ENCODE measurements at places on chromosomes 16 and 17.
A peak's percentile ranks its signal among the peaks of the same experiment; 100 is the strongest.

DNA sequence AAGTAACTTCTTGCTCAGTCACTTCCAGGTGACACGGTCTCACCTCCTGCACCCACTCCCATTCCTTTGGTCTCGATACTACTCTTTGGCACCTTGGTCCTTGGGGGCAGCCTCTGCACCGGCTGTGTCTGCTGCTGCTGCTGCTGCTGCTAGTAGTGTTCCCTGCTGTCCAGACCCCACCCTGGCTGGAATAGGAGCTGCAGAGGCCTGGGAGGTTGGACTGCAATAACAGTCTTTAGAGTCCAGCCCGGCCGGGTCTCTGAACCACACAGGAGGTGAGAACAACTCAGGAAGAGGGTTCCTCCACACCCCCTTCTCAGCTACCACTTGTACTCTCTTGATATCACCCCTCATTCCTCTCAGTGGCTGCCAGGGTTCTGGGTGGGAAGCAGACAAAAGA is 231.1 kb upstream of the NLRP1 start:
- no peak for DNase-seq

DNA sequence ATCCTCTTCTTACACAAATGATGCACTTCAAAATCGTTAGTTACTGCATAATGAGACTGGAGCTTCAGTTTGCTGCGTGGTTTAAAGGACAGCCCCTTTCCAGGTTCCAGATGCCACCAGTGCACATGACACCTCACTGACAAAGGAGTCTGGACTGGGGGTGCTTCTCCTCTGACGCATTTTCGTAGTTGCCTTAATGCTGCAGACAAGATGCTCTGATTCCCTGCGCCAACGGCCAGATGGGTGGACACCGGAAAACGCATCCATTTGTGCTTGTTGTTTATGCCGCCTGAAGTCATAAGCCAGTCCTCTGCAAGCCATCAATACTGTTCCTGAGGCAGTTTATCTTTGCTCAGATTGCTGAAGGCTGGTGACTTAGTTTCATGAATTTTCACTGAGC is 16.0 kb downstream of the FBXO31 start:
- no peak for DNase-seq

DNA sequence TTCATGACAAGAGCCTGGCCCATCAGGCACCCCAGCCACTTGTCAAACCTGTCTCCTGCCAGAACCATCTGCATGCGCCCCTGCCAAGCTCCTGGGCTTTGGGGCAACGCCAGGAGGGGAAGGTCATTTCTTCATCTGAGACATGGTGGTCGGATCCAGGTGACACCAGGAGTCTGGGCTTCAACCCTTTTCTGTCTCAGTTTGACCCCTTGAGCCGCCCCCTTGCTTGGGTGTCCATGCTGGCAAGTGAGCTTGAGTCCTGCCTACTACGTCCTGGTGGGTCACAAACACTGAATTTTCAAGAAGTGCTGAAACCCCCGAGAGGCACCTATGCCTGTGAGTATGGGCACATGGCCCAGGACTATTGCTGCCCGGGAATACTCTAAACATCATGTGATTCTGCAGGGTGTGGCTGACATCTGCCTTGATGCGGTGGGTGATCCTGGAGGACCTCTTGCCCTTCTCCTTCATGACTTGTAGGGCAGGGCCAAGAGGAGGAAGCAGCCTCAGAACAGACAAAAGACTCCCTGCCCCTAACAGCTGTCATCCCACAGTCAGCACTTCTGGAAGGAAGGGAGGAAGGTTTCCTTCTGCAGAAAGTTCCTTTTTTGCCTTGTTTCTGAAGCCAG is 43.4 kb downstream of the TNFRSF13B start:
- no peak for DNase-seq

GRCh38 chr16:67504031-67505021 is 21.0 kb upstream of the AGRP start:
- DNase-seq = no peak

DNA sequence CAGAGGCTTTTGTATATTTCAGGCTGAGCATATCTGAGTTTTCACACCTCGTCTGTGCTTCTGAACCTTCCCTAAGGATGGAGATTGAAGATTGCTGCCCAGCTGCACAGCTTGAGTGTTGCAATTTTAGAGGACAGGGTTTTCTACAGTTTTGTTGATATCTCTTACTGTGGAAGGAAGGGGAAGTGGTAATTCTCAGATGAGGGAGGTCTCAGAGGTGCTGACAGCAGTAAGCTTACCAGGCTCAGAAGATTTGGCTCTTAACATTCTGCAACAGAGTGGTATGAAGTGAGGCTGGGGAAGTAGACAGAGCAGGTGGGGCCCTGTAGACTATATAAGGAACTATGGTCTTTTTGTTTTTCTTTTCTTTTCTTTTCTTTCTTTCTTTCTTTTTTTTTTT is 45.8 kb upstream of the ARHGAP17 start:
- no peak for DNase-seq

DNA sequence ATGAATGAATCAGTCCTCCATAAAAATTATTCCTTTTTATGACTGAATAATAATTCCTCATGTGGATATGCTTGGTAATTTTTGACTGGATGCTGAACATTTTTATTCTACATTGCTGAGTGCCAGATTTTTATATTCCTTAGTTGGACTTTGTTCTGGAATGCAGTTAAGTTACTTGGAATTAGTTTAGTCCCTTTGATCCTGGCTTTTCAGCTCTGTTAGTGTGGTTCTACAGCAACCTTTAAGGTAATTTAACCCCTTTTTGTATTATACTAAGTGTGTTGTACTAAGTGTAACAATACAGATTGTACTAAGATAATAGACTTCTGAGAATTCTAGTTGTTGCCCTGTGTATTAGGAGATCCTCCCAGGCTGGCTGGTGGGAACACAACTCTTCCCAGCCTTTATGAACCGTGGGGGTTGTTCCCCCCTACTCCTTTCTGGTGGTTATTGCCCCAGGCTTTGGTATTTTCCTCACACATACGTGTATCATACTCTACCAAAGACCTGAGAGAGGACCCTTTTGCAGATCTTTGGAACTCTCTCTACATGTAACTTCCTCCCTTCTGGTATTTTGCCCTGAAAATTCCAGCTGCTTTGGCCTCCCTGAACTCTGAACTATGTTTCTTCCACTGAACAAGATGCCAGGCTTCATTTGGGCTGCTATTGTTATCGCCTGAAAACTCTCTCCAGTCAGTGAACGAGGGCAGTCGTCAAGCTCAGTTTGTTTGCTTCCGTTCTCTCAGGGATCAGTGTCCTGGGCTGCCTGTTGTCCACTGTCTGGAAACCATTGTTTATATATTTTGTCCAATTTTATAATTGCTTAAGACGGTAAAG is 30.5 kb downstream of the TANGO6 start:
- no peak for DNase-seq

GRCh38 chr16:78566397-78567073 is 467.1 kb downstream of the WWOX start:
- no peak for DNase-seq

- no peak for DNase-seq
These were observed 36.6 kb upstream of the NACA2 start for GRCh38 chr17:61627658-61628057.

DNA sequence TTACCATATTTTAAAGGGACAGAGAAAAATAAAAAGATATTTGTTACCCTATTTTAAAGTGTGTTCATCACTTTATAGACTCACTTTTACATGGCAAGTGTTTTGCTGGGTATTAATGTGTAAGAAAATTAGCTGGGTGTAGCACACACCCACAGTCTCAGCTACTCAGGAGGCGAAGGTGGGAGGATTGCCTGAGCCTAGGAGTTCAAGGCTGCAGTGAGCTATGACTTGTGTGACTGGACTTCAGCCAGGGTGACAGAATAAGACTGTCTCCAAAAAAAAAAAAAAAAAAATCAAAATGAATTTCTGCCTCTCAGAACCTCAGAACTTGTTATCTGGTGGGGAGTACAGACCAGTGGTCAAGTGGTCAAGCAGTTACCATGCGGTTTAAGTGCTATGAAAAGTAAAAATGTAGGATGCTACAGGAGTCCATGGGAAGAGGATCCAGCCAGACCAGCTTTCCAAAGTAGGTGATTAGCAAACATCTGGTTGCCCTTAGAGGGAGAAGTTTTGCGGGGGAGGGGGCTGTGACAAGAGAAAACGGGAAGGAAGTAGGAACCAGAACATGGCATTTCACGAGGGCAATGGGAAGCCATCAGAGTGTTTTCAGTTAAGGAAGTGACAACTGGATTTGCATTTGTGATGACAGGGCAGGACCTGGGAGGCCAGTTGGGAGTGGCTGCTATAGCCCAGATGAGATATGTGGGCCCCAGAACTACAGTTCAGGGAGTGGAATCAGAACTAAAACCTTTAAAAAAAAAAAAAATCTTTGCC is 13.9 kb downstream of the CNEP1R1 start:
- peak; percentile 86 for DNase-seq

DNA sequence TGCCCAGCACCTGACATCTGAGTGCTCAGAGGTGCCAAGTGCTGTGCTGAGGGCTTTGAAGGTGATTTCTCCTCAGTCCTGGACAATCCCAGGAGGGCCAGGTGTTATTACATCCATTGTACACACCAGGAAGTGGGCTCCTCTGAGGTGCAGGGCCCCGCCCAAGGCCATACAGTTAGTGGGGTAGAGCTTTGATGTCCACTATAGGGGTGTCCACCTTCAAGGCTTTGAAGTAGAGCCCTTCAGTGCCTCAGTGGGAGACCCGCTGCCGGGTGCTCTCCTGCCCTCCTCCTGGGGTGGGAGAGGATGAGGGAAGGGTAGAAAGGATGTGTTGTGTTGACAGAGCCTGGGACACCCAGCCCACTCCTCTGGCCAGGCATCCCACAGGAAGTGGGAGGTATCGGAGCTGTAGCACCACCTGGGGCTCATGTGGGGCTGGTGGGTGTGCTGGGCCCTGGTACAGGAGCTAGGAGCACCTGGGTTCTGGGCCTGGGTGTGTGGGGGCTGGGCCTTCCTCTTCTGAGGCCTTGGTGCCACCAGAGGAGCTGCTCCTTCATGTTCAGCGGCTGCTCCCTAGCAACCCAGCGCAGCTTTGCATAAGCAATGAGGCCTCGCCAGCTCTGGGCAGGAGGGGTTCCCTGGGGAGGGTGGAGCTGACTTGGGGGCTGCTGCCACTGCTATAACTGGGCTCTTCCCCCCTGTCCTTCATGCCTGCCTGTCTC is 7.4 kb downstream of the LASP1 start:
- no peak for DNase-seq

DNA sequence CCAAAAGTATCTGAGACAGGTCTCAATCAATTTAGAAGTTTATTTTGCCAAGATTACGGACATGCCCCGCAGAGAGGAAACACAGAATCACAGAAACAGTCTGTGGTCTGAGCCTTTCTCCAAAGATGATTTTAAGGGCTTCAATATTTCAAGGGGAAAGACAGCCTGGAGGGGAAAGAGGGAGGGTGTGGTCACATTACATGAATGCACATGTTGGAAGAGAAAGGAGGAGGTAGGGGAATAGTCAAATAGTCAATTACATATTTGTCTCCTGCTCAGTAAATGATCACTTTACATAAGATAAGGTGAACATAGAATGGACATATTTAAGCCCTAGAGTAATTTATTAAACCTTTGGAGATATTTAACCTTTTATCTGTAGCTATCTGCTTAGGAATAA is 12.3 kb downstream of the UNC45B start:
- no peak for DNase-seq

GRCh38 chr16:60510941-60511340 is 1525.3 kb downstream of the CDH8 start:
- DNase-seq = no peak

- no peak for DNase-seq
These were observed 13.5 kb upstream of the DNAI2 start for GRCh38 chr17:74260525-74260850.

DNA sequence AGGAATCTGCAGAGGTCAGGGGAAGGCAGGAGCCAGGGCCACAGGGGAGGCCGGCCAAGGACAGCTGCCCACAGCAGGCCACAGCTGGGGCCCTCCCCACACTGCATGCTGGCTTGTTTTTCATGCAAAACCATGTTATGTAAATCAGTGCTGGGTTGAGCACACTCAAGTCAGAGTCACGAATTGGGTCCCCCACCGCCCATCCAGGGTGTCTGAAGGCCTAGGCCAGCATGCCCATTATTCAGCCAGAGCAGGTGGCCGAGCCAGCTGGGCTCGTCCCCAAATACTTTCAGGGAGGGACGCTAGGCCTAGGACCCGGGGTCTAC is 51.2 kb upstream of the TOB1 start:
- no peak for DNase-seq

Measured in pons (tissue), 1 donor.